Esophagus mucosa (tissue), 1 donor: ENCODE measurements at places on chromosomes 11 and 22.

- no peak for ATAC-seq
Observed at GRCh38 chr11:66866511-66866986, 9.7 kb downstream of the LRFN4 start.

DNA sequence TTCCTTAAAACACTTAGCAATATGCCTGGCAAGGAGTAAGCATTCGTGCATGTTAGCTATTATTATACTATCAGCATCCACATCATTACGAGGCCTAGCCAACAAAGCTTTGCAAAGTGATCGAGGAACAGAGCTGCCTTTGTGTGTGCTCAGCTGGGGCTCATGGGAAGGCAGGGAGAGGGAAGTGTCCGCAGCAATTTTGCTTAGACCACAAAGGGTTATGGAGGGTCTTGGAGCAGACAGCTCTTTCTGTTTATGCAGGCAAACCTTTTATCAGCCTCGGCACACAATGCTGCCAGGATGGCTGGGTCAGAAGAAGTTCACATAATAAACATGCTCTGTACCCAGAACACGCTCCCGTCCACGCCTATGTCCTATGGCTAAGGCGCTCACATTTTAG is 10.9 kb upstream of the DKK3 start:
- no peak for ATAC-seq

- ATAC-seq, result no peak
Observed at GRCh38 chr22:47218671-47219070, 456.2 kb downstream of the TBC1D22A start.

DNA sequence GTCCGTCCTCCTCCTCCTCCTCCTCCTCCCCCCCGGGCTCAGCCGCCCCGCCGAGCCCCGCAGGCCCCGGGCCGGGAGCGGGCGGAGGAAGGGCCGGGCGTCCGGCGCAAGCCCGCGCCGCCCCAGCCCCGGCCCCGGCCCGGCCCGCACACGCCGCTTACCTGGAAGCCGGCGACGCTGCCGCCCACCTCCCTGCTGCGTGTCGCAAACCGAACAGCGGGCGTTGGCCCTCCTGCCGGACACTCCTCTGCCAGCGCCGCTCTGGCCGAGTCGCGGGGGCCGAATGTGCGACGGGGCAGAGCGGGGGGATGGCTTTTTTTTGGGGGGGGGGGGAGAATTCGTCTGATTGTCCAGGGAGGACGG is 1.1 kb downstream of the IGF2 start:
- ATAC-seq, result no peak

DNA sequence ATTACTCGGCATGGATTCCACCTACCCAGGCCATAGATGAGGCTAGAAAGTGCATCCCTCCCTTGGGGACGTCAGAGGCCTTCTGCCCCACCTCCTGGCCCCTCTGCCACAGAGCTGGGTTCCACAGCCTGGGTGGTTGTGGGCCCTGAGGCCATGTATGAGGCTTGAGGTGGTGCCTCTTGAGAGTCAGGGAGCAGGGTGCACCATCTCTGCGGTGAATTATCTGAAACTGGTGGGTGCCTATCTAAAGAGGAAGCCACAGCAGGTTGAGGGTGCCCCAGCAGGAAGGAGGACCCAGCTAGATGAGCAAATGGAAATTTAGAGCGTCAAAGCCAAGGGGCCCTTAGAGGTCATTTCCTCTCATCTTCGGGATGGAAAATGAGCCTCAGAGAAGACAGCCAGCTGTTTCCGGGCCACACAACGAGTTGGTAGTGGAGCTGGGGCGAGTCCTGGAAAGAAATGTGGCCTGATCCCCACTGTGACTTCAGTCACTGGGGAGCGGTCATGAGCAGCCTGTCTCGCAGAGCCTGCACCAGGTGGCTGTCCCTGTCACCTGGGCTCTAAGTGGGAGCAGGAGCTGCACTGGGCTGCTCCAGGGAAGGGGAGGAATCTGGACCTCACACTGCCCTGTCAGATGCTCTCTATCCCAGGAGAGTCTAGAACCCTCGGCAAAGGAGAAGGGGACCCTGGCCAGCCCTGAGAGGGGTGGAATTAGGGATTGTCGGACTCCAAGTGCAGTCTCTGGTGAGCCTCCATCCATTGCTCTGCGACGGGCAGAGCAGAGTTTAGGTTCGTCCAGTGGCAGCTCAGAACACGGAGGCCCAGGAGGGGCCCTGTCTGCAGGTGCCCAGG is 7.3 kb downstream of the ADORA2A start:
- ATAC-seq, result peak; percentile 44

- peak; percentile 63 for ATAC-seq
Observed at GRCh38 chr11:71420455-71421241, 27.5 kb downstream of the DHCR7 start.

- no peak for ATAC-seq
Observed at GRCh38 chr11:79762279-79762921, 321.6 kb upstream of the TENM4 start.

DNA sequence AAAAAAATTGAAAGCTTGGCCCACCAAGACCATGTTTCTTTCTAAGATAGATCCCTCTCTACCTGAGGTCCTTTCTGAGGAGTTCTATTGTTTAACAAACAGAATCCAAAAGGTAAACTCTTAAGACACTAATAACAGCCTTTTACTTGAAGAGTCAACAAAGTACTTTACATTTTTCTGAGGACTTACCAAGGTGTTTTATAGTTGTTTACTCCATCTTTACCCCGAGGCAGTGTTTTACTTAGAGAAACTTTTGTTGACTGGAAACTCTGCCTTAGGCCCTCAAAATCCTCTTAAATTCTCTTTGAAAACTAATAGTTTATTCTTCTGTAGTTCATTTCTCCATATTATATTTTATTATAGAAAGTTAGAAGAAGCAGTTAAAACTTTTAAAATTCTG is 49.7 kb upstream of the NOX4 start:
- no peak for ATAC-seq

- ATAC-seq, result no peak
Observed at GRCh38 chr11:74248469-74248868, 63.0 kb downstream of the P4HA3 start.

GRCh38 chr11:86201371-86201884 is 43.1 kb upstream of the EED start:
- no peak for ATAC-seq

- peak; percentile 57 for ATAC-seq
Observed at GRCh38 chr11:12754582-12755234, 80.5 kb downstream of the TEAD1 start.

DNA sequence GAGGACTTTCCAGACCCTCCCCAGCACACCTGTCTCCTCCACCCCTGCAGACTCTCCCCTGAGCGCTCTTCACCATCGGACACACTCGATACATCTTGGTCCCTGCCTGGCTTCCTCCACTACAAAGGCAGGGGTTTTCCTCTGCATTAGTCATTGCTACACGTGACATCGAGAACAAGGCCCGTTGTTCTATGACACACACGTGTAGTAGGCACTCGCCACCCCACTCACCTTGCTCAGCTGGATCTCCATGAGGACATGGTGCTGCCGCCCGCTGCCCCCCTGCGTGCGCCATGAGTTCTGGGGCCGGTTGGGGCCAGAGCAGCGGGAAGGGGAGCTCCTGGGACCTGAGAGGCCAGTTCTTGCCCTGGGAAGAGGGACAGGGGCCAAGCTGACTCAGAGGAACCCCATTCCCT is 16.7 kb downstream of the ATG2A start:
- ATAC-seq, result peak; percentile 80

DNA sequence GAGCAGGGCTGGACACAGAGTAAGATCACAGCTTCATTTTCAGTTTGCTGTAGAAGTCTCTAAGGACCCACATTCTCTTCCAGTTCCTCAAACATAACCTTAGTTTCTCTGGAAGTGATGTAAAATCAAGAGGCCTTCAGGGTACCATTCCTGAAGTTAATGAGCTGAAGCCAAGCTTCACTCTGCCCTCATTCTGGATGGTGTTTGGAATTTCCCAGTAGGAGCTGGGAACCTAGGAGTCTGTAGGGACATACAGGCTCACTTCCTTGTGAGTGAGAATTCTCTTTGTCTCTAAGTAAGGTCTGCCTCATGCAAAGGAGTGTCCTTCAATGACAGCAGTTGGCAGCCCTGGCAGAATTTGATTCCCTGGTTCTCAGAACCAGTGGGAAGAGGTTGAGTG is 142.4 kb upstream of the NARS2 start:
- no peak for ATAC-seq

GRCh38 chr11:121467965-121468364 is 15.2 kb upstream of the SORL1-AS1 start:
- ATAC-seq, result peak; percentile 76

DNA sequence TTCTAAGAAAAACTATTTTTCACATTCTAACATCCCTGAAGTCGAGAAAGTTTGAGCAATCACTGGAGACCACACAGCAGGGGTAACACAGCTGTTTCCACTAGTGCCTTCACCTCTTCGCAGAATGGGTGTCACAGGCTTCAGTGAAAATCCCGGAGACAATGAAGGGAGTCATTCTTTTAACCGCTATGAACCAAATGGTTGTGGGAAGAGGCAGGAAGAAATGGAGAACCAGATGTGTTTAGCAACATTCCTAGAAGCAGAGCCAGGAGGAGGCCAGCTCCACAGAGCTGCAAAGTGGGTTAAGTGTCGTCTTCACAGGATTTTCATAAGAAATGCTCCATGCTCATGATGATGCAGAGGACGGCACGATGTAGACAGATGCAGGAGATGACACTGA is 221.1 kb downstream of the LARGE1 start:
- no peak for ATAC-seq

GRCh38 chr11:2575591-2576051 is 124.2 kb downstream of the KCNQ1OT1 start:
- no peak for ATAC-seq

- ATAC-seq, result no peak
Observed at GRCh38 chr22:49192180-49192856, 635.4 kb downstream of the BRD1 start.

GRCh38 chr11:71170624-71171423 is 81.6 kb downstream of the SHANK2 start:
- ATAC-seq, result no peak

DNA sequence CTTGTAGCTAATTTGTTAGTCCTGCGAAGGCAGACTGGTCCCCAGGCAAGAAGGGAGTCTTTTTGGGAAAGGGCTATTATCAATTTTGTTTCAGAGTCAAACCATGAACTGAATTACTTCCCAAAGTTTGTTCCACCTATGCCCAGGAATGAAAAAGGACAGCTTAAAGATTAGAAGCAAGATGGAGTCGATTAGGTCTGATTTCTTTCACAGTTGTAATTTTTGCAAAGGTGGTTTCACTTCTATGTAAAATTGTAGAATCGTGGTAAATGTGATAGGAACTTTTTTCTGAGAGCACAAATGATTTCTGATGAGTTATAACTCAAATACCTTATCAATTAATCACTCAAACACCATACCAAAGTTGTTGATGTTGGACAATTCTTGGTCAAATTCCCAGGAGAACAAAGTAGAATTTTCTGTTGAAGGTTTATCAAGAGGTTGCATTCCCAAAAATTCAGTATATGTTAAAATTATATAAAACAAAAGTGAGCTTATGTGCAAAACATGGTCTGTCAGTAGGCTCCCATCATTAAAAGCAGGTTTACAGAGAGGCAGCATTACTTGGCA is 2.9 kb upstream of the CTSC start:
- no peak for ATAC-seq

DNA sequence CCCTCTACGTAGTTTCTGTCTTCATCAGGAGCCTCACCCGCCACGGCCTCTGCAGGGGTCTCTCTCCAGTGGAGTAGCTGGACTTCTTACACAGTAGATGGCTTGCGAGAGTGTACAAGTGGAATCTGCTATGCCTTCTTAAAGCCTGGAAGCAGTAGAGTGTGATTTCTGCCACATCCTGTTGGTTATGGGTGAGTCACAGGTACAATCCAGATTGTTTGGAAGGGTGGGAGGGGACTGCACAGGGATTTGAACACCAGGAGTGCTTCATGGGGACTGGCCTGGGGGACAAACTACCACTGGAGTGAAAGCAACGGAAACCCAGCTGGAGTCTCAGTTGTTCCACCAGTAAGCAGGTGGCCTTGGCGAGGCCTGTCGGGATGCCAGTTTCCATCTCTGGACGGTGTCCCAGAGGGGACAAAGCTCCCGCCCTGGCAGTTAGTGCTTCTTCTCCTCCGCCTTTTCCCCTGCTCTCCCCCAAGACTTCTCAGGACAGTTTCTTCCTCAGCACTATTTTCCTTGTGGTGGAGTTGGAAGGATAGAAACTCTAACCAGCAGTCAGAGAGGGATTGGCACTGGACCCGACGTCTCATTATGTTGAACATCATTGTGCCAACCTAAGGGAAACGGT is 85.0 kb upstream of the RCN1 start:
- ATAC-seq, result no peak

DNA sequence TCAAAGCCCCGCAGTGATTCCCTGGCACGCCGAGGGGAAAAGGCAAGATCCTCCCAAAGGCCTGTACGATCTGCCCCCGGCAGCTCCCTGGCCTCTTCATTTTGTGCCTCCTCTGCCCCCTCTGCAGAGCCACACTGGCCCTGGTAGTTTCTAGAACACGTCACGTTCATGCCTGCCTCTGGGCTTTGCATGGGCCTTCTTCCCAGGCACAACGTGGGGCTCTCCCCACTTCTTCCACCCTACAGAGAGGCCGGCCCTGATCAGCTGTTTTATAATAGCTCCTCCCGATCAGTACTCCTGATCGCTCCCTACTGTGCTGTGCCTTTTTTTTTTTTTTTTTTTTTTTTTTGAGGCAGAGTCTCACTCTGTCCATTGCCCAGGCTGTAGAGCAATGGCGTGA is 78.4 kb downstream of the PTPRJ start:
- no peak for ATAC-seq

GRCh38 chr11:61082931-61083531 is 19.3 kb upstream of the CD5 start:
- ATAC-seq, result no peak

DNA sequence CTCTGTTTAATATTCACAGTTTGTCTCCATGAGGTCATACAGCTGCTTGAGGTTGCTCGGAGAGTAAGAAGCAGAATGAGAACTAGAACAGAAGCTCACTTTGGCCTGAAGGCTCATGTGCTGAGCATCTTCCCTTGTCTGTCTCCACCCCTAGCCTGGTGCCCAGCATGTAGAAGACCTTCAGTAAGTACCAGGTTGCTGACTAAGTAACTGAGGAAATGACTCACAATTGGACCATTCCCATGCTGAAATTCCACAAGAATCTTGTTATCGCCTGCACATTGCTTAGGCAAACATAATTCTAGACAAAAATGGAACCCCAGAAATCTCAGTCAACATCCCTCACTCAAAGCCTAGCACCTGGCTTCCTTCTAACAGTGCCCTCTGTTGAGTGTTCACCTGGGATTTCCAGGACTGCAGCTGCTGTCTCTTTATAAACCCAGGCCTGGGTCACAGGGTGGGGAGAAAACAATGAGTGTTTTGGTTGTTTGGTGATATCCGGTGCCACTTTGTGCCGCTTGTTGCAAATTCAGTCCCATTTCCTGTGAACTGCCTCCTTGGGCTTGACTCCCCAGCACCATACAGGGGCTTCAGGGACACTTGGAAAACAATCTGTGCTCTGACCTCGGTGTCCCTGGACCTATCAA is 406.8 kb downstream of the ETS1 start:
- no peak for ATAC-seq

DNA sequence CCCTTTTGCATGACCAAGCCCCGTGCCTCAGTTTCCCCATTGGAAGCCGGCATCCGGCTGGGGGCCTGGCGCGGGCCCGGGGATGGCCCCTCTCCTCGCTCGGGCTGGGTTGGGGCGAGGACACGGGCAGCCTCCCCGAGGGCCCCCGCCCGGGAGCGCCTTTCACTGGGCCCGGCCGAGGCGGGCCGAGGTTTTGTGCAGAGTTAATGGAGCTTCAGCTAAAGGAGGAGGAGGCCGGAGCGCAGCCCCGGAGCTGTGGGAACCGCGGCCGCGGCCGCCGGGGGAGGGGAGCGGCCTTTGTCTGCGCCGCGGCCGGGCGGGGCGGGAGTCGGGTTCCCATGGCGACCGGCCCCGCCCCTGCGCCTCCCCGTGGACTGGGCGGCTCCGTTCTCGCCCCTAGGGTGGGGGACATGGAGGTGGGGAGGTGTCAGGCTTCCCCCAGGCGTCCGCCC is 1.4 kb upstream of the MAPK11 start:
- peak; percentile 50 for ATAC-seq
